ENCODE measurements at places on chromosomes 5 and 9.

DNA sequence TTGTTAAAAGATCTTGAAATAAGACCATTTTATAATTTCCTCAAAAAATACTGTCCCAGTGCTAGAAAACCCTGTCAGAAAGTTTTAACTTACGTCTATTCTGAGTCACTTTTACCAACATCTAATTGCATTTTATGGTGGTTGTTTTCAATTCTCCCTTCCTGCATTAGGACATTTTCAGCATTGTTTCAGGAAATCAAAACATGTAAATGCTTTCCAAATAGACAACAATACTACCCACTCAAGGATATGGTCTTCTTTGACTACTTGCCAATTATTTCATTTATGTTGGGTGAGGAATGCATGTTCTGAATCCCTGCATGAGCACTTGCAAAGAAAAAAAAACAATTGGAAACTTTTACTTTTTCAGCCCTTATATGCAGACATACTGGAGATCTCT lies 284.6 kb upstream of the PDE4D start:
- DNase-seq = no peak

DNA sequence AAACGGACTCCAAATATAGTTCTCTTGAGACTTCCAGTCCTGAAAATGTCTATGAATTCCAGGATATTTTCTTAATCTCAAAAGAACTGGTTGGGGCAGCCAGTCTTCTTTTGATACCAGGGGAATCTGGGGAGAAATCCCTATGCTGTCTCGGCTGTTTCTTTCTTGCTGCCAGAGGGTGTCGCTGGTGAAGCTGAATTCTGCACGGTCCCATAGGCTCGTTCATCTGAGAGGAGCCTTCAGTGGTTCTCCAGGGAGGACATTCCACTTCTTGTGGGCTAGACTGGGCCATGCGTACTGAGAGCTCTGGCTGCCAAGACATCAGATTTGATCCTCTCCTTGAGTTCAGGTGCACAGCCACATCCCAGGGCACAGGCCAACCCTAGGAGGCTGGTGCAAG lies 155.0 kb upstream of the CLINT1 start:
- DNase-seq = no peak

- no peak for DNase-seq
These were observed 26.8 kb downstream of the ASS1 start for GRCh38 chr9:130471411-130472183.

- no peak for DNase-seq
These were observed 103.1 kb upstream of the CYLC2 start for GRCh38 chr9:102892025-102892424.

- DNase-seq = no peak
These were observed 65.2 kb downstream of the TMC1 start for GRCh38 chr9:72586388-72587130.

- no peak for DNase-seq
These were observed 72.3 kb downstream of the C9orf153 start for GRCh38 chr9:86187121-86187520.

GRCh38 chr5:15852217-15852616 lies 327.4 kb downstream of the MARCHF11 start:
- no peak for DNase-seq

DNA sequence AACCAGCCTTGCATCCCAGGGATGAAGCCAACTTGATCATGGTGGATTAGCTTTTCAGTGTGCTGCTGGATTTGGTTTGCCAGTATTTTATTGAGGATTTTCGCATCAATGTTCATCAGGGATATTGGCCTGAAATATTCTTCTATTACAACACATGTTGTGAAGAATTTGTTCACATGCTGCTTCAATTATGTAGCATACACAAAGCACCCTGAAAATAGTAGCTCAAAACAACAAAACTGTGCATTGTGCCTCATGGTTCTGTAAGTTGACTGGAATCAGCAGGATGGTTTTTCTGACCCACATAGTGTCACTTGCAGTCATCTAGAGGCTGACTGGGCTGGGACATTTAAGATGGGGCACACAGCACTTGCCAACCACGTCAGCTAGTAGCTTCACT lies 193.9 kb downstream of the SYK start:
- no peak for DNase-seq

DNA sequence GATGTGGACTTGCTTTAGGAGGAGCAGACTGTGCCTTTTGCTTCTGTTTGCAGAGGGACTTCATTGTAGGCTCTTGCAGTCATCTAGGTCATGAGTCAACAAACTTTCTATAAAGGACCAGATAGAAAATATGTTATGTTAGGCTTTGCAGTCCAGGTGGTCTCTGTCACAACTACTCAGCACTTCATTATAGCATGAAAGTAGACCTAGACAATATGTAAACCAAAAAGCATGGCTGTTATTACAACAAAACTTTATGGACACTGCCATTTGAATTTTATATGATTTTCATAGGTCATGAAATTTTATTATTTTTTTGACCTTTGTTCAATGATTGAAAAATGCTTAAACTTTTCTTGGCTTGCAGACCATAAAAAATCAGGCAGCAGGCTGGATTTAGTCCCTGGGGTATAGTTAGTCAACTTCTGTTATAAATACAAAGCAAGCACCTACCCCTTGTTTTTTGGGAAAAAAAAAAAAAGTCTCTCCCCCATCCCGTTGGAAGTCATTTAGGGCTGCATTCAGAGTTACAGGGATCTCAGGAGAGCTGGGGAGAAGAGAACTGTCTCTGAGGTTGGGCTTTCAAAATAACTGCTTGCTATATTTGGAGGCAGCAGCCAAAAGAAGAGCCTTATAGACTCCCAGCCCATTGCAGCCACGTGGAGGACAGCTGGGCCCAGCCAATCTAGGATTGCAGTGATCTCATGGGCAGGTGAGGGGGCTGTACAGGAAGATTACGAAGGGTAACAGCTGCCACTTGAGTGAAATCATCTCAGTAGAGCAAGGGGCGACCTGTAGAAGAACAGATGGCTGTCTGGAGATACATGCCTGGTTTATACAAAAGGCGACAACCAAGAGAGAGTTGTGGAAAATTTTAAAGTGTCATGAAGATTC lies 136.6 kb upstream of the TNC start:
- no peak for DNase-seq

GRCh38 chr5:58595952-58596351 lies 13.1 kb downstream of the RAB3C start:
- no peak for DNase-seq

DNA sequence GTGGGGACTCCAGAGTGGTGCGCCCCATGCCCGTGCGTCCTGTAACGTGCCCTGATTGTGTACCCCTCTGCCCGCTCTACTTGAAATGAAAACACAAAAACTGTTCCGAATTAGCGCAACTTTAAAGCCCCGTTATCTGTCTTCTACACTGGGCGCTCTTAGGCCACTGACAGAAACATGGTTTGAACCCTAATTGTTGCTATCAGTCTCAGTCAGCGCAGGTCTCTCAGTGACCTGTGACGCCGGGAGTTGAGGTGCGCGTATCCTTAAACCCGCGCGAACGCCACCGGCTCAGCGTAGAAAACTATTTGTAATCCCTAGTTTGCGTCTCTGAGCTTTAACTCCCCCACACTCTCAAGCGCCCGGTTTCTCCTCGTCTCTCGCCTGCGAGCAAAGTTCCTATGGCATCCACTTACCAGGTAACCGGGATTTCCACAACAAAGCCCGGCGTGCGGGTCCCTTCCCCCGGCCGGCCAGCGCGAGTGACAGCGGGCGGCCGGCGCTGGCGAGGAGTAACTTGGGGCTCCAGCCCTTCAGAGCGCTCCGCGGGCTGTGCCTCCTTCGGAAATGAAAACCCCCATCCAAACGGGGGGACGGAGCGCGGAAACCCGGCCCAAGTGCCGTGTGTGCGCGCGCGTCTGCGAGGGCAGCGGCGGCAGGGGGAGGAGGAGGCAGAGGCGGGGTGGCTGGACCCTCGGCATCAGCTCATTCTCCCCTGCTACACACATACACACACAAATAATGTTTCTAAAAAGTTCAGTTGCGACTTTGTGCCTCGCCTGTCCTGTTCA lies 668 bp downstream of the GLIS3 start:
- DNase-seq = no peak

- no peak for DNase-seq
These were observed 516.4 kb downstream of the CCDC171 start for GRCh38 chr9:16069249-16069648.

DNA sequence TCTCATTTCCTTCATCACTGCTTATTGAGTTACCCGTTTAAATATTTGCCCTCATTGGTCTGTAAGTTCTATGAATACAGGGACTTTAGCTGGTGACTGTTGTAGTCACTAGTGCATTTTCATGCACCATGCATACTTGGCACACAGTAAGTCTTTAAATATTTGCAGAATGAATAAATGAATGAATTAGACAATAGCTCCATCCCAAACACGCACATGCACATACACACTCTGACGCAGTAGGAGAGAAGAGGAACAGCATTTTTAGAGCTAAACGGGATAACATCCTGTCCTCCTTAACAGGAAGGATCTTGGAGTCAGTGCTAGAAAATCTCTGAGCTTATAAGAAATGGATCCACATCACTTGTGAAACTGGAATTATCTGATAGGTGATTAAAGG lies 447.7 kb downstream of the KIF4B start:
- no peak for DNase-seq

- no peak for DNase-seq
These were observed 49.1 kb downstream of the PTCD2 start for GRCh38 chr5:72369301-72369700.

GRCh38 chr9:137426018-137426681 lies 3.0 kb downstream of the NOXA1 start:
- no peak for DNase-seq

DNA sequence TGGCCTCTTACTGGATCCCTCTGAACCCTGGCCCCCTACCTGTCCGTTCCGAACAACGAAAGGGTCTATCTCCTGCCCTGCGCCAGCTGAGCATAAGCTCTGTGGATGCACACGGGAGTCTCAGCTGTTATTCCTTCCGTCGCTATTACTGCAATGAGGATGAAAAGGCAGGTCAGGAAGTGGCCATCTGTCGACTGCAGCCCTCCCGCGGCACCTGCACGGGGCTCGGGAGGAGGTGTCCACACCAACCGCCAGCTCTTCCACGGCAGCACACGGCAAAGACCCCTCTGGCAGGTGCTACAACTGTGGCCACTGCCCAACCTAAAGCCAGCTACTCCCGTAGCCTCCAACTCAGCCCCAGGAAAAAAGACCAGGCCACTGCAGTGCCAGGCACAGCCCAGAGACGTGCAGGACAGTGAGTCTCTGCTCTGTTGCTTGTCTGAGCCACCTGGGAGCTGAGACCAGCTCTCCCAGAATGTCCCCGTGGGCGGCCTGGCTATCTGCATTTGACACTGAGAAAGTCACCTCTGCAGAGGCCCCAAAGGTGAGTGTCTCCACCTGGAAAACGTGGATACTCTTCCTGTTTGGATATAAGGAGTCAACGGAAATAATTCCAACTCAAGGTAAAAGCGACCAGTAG lies 19.1 kb downstream of the CAMSAP1 start:
- DNase-seq = no peak

- DNase-seq = no peak
These were observed 5.4 kb upstream of the CCIN start for GRCh38 chr9:36163786-36164170.

DNA sequence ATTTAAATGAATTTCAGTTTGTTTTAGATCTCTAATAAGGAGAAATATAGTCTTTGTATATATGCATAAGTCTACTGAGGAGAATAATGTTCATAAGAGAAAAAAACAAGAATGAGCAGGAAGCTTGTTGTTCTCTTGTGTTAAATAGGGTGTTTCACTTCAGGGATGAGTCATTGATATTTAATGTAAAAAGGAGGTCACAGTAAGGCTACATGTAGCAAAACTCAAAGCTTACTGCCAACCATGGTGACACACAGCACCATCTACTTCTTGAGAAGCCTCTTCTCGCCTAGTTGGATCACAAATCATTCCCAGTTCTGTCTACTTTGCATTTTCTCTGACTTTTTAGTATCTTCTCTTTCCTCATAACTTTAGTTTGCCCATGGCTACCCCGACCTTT lies 1466.0 kb upstream of the C9orf72 start:
- DNase-seq = no peak

DNA sequence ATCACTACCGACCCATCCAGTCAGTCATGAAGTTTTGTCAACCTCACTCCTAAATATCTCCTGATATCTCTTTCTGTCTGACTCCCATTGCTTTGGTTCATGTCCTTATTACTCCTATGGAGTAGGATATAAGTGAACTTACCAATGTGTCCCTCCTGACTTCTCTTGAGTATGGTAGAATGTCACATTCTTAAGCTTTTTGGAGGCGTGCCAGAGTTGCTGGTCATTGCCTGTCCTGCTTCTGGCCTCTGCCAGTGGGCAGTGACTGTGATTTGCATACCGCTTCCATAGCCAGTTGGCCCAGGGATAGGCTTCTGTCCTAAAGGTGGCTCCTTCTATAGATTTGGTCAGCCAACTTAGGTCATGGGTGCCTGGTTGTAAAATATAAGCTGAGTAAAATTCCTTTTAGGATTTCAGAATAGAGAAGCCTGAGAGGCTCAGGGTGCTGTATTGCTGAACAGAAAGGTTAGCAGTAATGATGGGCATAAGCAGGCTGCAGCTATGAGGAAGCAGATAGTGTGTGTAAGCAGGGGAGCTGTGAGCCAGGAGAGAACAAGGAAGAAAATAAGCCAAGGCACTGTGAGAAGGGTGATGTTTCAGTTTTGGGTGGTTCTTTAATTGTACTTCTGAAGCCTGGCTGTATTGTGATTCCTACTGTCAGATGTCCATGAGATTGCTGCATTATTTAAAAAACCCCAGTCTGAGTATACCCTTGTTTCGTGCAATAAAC lies 16.1 kb upstream of the MARCHF3 start:
- DNase-seq = no peak
